ENCODE measurements at places on chromosomes 12 and 14.

GRCh38 chr12:110123919-110124268 lies 263 bp upstream of the IFT81 start:
- no peak for DNase-seq

- DNase-seq, result no peak
Observed at GRCh38 chr14:104419865-104420505, 159.6 kb upstream of the C14orf180 start.

GRCh38 chr12:112716099-112717093 lies 75.2 kb upstream of the RPH3A start:
- no peak for DNase-seq

DNA sequence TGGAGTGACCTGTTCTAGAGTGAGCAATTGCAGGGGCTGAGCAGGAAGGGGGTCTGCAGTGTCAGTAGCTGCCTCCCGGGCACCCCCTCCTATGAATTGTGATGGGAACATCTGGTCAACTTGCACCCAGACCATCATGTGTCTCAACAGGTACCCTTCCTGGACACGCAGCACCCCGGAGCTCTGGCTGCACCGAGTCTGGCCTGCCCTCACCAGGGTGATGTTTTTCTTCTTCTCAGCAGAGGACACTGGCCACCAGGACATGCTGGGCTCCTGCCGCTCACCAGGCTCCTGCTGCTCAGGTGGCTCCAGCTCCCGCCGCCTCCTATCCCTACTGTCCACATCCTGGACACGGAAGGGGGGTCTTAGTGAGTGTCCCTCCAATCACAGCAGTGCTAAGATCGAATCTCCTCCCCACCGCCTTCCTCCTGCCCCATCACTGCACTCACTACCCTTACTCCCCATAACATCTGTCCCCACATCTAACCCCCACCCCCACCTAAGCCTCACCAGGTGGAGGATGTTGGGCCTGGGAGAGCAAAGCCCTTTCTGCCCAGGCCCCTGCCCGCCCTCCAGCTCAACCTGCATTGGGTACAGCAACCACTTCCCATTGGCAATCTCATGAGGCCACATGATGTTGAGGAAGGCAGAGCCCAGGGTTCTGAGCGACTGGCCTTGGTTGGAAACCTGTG lies 14.9 kb downstream of the ITGA7 start:
- DNase-seq, result no peak

- DNase-seq, result no peak
Observed at GRCh38 chr12:30978639-30979038, 52.1 kb downstream of the TSPAN11 start.

GRCh38 chr14:60670989-60671388 lies 21.7 kb upstream of the SIX1 start:
- no peak for DNase-seq

- DNase-seq, result no peak
Observed at GRCh38 chr14:75711105-75711795, 50.2 kb downstream of the TTLL5 start.

DNA sequence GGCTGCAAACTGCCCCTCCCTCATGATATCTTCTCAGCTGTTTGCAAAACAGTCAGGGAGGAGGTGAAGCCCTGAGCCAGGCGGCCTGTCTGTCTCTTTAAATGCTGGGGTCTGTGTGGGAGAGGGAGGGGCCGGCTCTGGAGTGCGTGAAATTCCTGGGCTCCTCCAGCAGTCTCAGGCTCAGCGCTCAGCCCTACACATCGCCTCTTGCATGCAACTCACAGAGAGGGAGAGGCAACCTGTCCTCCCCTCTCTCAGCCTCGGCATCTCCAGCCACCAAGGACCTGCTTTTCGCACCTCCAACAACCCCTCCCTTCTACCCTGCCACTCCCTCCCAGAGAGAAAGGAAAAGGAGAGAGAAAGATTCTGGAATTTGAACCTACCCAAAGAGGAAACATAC lies at the start of gene NRXN3:
Gene NRXN3, plus strand, starts transcription at position 171 of the 400 bp plus-strand sequence. CDS start 72,721 bp downstream, outside the sequence.
- DNase-seq, result no peak

DNA sequence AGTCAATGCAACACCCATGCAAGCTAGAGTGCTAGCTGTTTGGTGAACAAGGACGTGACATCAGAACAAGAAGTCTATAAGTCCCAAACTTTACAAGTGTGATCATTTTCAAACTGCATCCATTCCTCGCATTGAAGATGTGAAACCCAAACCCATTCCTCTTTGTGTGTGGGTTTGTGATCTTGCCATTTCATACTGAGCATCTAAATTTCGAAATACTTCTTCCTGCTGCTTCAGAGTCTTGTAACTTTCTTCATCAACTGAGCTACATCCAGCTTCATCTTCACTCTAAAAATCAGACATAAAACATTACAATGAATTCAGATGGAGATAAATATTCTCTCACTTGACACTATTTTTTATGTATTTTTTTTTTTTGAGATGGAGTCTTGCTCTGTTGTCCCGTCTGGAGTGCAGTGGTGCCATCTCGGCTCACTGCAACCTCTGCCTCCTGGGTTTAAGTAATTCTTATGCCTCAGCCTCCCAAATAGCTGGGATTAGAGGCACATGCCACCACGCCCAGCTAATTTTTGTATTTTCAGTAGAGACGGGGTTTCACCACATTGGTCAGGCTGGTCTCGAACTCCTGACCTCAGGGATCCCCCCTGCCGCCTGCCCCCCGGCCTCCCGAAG lies 4.8 kb upstream of the ZCCHC8 start:
- no peak for DNase-seq
